ENCODE measurements at places on chromosomes 7 and 10.

GRCh38 chr10:129877773-129878371 lies 86.2 kb downstream of the EBF3 start:
- no peak for DNase-seq
- H3K4me3 ChIP-seq, result no peak overlapping the region
- peaks cover 22% of the 10 kb centered on the region for H3K4me1 ChIP-seq
- peaks cover 43% of the 10 kb centered on the region for H3K36me3 ChIP-seq
- no peaks in the 10 kb centered on the region for H3K27me3 ChIP-seq
- H3K27ac ChIP-seq, result no peak overlapping the region

GRCh38 chr7:106424476-106425016 lies 139.8 kb upstream of the NAMPT start:
- peaks cover 17% of the 10 kb centered on the region for H3K4me1 ChIP-seq
- peaks cover 3% of the 10 kb centered on the region for H3K27me3 ChIP-seq
- H3K36me3 ChIP-seq, result no peaks in the 10 kb centered on the region
- no peak overlapping the region for H3K27ac ChIP-seq
- no peak for DNase-seq

DNA sequence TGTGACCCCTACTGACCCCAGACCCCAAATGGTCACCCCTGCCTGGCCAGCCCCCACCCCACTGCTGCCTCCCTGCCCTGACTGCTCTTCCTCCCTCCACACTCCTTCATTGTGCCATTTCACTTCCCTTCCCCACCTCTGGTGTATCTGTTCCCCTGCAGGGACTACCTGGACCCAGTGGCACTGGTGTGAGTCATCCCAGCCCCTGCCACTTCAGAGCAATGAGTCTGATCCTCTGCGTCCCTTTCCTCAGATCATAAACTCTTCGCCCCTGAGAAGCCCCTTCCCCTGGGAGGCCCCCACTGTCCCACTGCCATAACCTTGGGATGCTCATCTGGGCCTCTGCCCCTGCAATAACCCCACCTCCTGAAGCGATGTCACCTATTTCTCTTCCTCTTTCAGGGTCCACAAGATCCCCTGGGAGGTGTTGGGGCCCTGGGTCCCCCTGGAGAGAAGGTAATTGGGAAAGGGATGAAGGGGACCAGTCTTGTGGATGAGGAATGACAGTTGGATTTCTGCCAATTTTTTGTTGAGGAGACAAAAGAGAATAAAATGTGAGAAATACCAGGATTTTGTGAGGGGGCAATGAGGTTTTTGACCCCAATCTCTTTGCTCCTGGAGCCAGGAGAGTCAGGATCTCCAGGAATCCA lies 19.1 kb upstream of the VOPP1 start:
- no peaks in the 10 kb centered on the region for H3K4me1 ChIP-seq
- no peak overlapping the region for H3K27ac ChIP-seq
- no peaks in the 10 kb centered on the region for H3K27me3 ChIP-seq
- no peaks in the 10 kb centered on the region for H3K36me3 ChIP-seq
- DNase-seq, result no peak

- no peak overlapping the region for H3K4me3 ChIP-seq
- no peak overlapping the region for H3K27ac ChIP-seq
- no peaks in the 10 kb centered on the region for H3K36me3 ChIP-seq
- H3K27me3 ChIP-seq, result no peaks in the 10 kb centered on the region
- DNase-seq, result no peak
Measured at GRCh38 chr7:3436746-3437145, 135.7 kb downstream of the SDK1 start.

- H3K4me1 ChIP-seq, result peaks cover 4% of the 10 kb centered on the region
- H3K27me3 ChIP-seq, result no peaks in the 10 kb centered on the region
- no peaks in the 10 kb centered on the region for H3K36me3 ChIP-seq
- DNase-seq, result peak; percentile 82
Measured at GRCh38 chr10:78817361-78817760, 251.4 kb upstream of the ZMIZ1 start.

GRCh38 chr7:102991540-102992214 lies 78.9 kb downstream of the LRRC17 start:
- H3K27me3 ChIP-seq, result no peaks in the 10 kb centered on the region
- no peak overlapping the region for H3K27ac ChIP-seq
- DNase-seq, result peak; percentile 79
- no peaks in the 10 kb centered on the region for H3K36me3 ChIP-seq

DNA sequence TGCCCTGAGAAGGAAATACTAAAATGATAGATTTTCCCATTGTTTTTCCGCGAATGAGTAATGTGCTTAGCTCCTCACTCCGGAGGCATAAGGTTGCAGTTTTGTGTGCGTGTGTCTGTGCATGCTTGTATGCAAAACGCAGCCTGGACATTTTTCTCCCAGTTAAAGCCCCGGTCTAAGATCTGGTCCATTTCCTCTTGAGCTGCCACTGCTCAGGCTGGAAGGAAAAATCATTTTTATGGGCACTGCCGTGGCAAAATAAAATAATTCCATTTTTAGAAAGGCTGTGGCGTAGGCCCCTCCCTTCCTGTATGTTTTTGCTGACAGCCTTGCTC lies 260.6 kb downstream of the WDR37 start:
- H3K36me3 ChIP-seq, result no peaks in the 10 kb centered on the region
- no peak overlapping the region for H3K4me3 ChIP-seq
- H3K27ac ChIP-seq, result no peak overlapping the region
- no peaks in the 10 kb centered on the region for H3K27me3 ChIP-seq

DNA sequence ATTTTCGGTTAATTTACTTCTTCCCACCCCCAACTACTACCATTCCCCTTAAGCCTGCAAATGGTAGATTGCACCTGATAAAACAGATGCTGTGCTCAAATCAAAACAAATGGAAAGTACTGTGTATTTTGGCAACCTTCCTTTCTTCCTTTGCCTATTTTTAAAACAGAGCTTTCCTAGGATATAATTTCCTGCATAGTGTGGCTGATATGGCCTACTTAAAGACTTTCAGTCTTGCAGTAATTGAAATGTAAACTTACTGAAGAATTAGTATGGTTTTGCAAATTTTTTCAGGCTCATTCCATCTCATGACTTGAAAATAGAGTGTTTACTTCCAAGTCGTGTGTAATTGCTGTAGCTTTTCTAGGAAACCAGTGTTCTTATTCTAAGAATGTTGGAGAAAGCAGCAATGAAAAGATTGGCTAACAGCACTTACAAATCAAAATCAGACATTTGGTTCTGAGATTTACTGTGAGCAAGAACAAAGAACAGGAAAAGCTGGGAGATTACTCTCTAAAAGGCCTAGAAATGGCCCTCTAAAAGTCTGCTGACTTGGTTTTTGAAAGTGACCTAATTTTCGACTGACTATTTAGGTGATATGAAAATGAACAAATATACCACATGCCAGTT lies 52.0 kb downstream of the REEP3 start:
- DNase-seq, result peak; percentile 86
- no peaks in the 10 kb centered on the region for H3K27me3 ChIP-seq
- no peak overlapping the region for H3K4me3 ChIP-seq
- peak overlapping the region; percentile 45 for H3K27ac ChIP-seq

GRCh38 chr7:138205614-138206150 lies 129.4 kb downstream of the AKR1D1 start:
- H3K27ac ChIP-seq, result no peak overlapping the region
- no peaks in the 10 kb centered on the region for H3K4me1 ChIP-seq
- H3K4me3 ChIP-seq, result no peak overlapping the region
- no peak for DNase-seq

DNA sequence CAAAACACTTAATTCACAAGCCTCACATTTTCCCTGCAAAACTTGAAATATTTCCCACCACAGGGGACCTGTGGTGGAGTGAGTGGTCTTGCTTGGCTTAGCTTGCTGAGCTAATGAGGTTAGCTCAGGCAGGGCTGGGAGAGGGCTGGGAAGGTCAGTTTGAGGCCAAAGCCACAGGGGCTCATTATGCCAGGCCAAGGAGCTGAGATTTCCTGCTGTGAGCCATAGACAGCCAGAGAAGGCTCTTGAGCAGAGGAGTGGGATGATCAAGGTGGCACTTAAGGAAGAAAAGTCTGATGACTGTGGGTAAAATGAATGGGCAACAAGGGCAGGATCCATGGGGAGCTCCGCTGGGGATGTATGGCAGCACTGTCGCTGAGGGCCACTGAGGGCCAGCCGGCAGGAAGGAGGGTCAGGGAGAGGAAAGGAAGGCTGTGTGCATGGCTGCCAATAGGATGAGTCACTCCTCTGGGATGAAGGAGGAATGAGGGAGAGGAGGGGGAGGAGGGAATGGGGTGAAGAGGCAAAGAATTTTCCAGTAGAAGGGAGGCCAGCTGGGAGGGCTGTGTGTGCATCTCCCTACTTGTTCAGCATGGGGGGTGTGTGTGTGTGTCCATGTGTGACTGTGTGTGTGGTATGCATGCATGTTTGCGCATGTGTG lies 18.7 kb upstream of the ZNF488 start:
- peak; percentile 93 for DNase-seq
- H3K27ac ChIP-seq, result no peak overlapping the region
- H3K4me3 ChIP-seq, result no peak overlapping the region
- peaks cover 28% of the 10 kb centered on the region for H3K4me1 ChIP-seq
- no peaks in the 10 kb centered on the region for H3K27me3 ChIP-seq
- no peaks in the 10 kb centered on the region for H3K36me3 ChIP-seq

Measured in muscle of leg (tissue), 16 donors.